Foreskin keratinocyte (primary cell): ENCODE measurements at places on chromosomes 4 and X. TPM values are rescaled to one million over a fixed set of nuclear protein-coding genes. Genes with fewer than 3 reads are reported as not detected.

Gene PLAC1
- 4.0 and 5.1 TPM in 2 replicates for total RNA-seq

Gene MAP3K15
- total RNA-seq: 0.07 and 0.10 TPM in 2 replicates

Gene KCND1
- total RNA-seq: 0.49 and 0.54 TPM in 2 replicates

GRCh38 chr4:69782651-69783310 is 22.4 kb upstream of the SULT1B1 start:
- no peak for DNase-seq

DNA sequence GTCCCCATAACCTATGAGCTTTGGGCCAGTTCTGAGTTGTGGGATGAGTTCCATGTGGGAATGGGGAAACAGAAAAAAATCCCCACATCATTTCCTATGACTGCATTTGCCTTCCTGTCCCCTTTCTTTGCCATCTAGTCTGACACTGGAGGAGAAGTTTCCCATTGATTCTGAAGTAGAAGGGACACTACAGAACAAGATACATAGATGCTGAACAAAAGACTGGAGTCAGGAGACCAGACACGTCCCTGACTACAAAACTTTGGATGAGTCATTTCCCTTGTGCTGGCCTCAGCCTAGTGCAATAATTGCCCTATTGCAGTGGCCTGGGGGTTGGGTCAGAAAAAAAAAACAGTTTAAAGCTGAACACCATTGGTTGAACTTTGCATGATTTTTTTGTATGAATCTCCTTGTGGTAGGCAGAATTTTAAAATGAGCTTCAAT is 22.1 kb downstream of the BEX3 start:
- DNase-seq: peak; percentile 37

GRCh38 chr4:101039367-101039766 is 308.0 kb downstream of the PPP3CA start:
- no peak for DNase-seq
